Right forelimb (tissue), 1 donor: ENCODE measurements at places on chromosomes 11 and 22.

GRCh38 chr11:110948112-110948511 lies 235.9 kb upstream of the ARHGAP20 start:
- DNase-seq = no peak

- no peak for DNase-seq
Measured at GRCh38 chr11:45215098-45215865, 68.8 kb downstream of the PRDM11 start.

DNA sequence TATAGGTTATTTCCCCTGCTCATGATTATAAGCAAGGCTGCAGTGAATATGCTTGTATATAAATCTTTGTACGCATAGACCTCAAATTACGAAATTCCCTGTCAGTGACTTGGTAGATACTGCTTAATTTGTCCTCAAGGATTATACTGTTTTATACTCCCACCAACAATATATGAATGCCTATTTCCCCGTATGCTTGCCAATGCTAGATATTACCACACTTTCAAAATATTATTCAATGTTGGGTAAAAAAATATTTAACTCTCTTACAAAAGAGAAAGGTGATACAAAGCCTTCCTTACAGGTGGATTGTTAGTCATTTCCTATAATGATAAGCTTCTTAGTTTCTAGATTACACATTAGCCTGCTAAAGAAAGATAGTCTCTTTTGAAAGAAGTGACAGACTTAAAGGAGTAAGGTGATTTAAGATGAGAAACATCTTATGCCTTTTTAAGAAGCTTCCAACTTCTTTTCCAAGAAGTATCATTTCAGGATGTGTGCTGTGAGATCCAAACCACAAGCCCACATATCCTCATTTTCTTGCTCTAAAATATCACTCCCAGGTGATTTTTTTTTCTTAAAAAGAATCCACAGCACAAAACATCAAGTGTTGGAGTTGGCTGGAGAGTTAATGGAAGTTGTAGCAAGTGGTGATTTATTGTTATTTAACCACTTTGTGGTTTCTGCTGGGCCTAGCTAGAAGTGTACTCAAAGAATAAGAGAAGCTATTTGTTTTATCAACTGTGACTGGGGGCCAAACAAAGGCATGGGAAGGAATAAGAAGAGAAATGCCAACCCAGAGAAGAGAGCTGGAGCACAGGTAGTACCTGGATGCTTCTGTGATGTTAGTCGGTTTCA lies 59.2 kb downstream of the BARX2 start:
- DNase-seq = no peak

GRCh38 chr11:65433657-65434056 lies 11.1 kb downstream of the NEAT1 start:
- no peak for DNase-seq
